ENCODE measurements at places on chromosomes 1 and 21.

- DNase-seq = no peak
Measured at GRCh38 chr21:40846587-40847411, at the start of gene DSCAM. Gene DSCAM (minus strand): TSS chr21:40847158. CDS start chr21:40846661, 497 bp downstream.

DNA sequence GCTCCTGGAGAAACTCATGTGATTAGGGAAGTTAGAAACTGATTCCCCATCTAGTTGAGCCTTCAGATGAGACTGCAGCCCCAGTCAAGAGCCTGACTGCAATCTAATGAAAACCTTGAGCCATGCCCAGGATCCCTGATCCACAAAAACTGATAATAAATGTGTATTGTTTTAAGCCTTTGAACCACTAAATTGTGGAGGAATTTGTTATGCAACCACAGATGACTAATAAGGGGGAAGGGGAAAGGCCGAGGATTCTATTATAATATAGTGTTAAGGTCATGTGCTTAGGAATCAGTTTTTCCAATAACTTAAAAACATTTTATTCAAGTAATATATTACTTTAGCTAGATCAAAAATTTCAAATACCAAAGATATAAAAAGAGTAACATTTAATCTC, 52.8 kb upstream of the USP25 start:
- no peak for DNase-seq

DNA sequence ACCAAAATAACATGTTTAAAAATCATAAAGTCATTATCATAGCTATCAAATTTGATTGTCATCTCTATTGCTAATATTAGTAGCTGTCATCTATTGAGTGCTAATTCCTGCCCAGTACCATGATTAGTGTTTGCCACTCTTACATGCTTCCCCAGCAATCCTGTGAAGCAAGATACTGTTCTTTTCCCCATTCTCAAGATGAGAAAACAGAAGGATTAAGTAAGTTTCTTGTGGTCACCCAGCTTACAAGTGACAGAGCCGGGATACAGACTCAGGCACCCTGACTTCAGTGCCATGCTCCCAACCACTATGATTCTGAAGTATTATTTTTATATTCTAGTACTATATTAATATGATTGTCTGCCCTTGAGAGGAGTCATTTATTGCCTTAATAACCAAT, 36.5 kb downstream of the LRRC8C start:
- no peak for DNase-seq

- DNase-seq = no peak
Measured at GRCh38 chr1:155043301-155043702, 7.8 kb upstream of the ADAM15 start.

DNA sequence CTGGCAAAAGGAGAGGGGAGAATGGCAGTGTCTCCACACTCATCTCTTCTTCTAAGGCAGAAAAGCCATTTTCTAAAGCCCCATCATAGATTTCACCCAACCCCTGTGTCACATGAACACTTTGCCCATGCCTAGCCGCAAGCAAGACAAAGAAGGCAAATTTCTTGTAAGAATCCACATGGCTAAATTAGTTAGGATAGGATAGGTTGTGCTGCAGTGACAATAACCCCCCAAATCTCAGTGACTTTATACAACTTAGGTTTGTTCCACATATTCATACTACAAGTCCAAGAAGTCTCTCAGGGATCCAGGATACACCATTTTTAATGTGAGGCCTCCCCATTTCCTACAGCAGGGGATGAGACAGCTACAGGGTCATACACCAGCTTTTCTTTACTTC, 40.8 kb downstream of the MIS18A start:
- DNase-seq = no peak

DNA sequence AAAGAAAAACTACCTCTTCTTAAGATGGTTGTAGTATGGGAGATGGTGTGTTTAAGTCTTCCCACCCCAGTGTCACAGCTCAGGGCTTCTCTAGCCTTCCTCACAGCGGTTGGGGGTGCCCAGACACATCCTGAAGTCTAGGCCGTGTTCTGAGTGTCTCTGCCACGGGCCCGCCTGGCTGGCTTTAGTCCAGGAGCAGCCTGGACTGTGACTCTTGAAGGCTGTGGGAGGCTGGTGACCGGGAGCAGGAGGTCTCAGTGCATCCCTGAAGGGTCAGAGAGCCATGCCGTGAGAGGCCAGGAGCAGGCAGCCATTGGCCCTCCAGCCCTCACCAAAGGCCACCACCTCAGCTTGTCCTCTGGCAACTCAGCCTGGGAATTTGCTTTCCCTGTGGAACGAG, 4.5 kb downstream of the EPHX1 start:
- DNase-seq = no peak

GRCh38 chr1:1072849-1073742, 1.0 kb downstream of the RNF223 start:
- DNase-seq = no peak

GRCh38 chr1:241942738-241943137, 14.8 kb upstream of the BECN2 start:
- DNase-seq = no peak

DNA sequence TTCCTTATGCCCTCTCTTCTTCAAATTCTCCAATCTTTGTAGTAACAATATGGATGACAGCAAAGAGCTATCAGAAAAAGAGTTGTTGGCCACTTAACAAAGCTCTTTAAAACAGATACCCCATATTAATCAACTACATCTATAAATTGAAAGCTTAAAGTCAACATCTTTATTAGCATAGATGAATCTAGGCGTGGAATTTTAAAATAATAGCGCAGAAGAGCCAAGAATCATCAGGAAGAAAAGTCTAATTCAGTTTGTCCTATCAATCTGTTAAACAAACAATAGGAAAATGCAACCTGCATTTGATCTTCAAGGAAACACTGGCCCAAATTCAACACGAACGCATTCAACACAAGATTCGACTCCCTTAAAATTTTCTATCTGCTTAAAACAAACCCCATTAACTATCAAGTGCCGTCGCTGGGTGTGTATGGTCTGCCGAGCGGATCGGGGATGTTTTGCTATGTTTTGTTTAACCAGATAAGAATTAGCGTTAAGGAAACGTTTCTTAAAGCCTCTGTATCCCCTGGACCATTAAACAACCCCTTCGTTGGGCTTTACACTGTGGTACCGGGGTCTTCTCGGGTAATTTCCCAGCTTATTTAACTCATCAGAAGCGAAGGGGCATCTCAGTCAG, 1.0 kb downstream of the LYST start:
- DNase-seq = no peak

DNA sequence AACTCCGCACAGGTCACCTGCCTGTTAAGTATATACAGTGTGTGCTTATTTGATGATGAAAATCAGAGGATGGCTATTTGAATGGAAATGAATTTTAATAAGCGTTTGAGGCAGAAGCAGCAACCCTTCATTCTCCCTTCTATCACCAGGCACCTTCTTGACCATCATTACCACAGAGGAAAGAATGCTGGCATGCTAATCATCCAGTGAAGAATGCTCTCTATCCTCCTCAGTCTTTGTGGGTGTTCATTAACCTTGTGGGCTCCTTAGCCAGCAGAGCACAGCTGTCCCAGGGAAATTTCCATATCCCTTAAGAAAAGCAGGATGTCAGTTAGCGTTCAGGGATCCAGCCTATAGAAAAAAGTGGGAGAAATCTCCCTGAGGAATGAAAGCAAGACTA, 428.0 kb upstream of the CAMK1G start:
- no peak for DNase-seq

GRCh38 chr1:180927348-180927747, 14.7 kb downstream of the KIAA1614 start:
- DNase-seq = no peak

DNA sequence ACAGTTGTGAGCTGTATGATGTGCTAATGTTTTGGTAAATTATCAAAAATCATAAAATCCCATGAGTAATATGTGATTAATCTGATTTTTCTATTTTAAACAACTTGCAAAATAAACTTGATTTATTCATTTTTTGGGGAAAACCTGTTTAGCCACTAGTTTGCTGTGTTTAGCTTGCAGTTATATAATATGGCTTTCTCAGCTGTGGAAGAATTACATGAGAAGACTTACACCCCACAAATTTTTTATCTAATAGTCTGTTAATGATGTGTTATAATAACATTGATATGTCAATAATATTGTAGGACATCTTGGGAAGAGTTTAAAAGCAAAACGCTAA, 2.4 kb upstream of the ERRFI1 start:
- DNase-seq = no peak

DNA sequence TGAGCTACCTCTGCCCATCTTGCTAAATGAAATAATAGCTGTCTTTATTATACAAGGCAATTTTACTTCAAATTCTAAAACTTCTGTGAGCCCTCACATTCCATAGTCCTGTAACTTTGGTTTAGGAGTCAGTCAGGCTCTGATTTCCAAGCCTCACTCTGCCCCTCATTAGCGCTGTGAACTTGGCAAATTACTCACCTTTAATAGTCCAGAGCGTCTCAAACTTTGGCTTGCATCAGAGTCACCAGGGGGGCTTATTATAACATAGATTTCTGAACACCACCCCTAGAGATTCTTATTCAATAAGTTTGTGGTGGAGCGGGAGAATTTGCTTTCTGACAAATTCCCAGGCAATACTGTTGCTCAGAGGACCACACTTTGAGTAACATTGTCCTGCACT, 126.2 kb upstream of the FGGY start:
- DNase-seq = no peak

DNA sequence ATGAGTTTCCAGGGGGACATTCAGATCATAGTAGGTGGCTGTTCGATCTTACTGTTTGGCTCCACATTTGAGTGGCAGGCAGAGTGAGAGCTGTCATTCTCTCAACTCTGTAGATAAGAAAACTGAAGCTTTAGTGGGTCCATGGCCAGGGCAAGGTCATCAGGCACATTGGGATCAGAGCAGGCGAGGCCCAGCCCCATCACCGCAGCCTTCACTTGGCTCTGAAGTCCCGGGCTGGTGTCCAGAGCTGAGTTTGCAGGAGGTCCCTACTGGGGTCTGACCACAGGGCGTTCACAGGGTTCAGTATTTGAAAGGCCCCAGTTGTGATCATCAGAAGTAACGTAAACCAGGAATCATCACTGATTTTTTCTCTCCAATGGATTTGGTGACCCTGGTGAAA, 76.7 kb downstream of the OBSCN start:
- no peak for DNase-seq

DNA sequence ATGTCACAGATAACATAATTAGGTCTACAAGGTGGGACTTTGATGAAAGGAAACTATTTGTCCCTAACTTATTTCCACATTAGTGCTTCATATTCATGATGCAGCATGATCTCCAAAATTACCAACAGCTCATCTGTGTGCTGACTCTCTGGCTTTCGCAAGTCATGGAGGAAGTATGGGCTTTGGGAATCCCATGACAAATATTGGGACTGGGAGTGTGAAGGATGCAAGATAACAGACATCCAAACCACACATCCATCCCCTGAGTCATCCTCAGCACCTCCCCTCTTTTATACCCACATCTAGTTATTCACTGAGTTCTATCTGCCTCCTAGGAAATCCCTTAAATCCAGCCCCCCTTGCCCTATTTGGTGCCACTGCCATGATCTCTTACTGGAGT, 102.8 kb upstream of the COL24A1 start:
- no peak for DNase-seq

DNA sequence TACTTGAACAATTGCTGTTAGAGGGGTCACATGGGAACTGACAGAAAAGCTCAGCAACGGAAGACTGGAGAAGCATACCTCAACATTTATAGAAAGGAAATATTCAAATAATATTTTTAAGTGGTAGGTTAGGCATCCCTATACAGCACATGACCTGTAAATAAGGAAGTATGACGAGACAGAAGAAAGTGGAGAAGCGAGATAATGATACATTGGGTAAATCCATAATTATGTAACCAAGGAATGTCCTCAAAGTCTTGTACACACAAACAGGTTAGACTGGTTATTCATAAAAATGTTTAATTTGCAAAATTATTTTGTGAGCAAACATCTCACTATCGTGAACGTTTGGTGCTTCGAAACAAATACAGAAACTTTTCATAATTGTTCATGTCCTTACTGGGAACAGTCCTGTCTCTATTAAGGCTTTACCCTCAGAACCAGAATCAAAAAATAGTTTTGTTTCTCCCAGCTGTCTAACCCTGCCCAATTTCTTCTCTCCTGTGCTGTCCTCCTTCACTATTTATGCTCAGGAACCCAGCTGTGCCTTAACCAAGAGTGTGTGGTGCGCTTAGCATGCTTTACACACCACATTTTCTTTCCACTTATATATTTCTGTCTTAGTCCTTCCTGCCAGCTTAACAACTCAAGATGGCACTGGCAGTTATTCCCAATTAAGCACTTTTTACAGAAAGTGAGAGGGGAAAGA, 10.2 kb downstream of the KMO start:
- DNase-seq = no peak

DNA sequence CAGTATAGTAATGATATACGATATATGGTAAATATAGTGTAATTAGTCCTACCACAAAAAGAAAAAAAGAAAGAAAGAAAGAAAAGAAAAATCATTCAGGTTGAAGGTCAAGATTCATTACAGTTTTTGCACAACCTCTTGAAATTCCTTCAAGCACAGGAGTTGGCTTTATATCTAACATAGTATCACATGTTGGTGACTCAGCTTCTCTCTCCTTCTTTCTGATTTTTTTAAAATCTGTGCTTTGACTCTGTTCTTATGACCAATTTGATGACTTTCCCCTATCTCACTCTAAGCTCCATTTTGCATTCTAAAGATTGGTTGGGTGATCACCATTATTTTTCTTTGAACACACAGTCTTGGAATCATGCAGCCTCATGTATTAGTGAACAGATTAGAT, 148.2 kb upstream of the COL11A1 start:
- DNase-seq = no peak

GRCh38 chr1:233737341-233737740, 123.4 kb downstream of the KCNK1 start:
- DNase-seq = no peak

- DNase-seq = no peak
Measured at GRCh38 chr1:242966892-242967291, 288.2 kb downstream of the CEP170 start.

All from stimulated activated CD8-positive, alpha-beta memory T cell treated with anti-CD3 and anti-CD28 coated beads, Interleukin-2, amount 100 ng/mL, for 48 hours (primary cell).